ENCODE measurements at places on chromosomes 2 and 18.

DNA sequence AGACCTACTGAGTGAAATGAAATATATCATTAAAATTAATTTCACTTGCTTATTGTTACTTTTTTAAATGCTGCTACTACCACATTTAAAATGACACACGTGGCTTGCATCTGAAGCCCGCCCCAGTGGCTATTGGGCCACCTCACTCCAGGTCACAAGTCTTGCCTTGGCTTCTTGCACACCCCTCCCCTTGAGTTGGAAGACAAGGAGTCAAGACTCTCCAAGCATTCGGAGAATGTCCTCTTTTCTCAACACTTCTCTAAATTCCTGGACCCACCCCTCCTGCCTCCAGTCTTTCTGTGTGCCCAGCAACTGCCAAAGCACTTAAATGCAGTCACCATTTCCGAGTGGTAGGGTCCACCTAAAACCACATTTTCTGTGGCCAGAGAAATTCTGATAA, 73.4 kb downstream of the ZBTB7C start:
- no peak for DNase-seq

- no peak for DNase-seq
Measured at GRCh38 chr2:140786585-140786984, 1344.2 kb downstream of the LRP1B start.

GRCh38 chr2:205424326-205424725, 258.0 kb upstream of the NRP2 start:
- DNase-seq, result no peak

- no peak for DNase-seq
Measured at GRCh38 chr2:30448866-30449265, 1.8 kb downstream of the LCLAT1 start.

GRCh38 chr18:35114305-35114704, 73.1 kb downstream of the MAPRE2 start:
- no peak for DNase-seq

Measured in HT-29 (cell line).